PC-9 (cell line): ENCODE measurements at places on chromosomes 4 and X. TPM values are rescaled to one million over a fixed set of nuclear protein-coding genes. Genes with fewer than 3 reads are reported as not detected.

XK gene
- total RNA-seq, result 2.4 and 3.7 TPM in 2 replicates

DNA sequence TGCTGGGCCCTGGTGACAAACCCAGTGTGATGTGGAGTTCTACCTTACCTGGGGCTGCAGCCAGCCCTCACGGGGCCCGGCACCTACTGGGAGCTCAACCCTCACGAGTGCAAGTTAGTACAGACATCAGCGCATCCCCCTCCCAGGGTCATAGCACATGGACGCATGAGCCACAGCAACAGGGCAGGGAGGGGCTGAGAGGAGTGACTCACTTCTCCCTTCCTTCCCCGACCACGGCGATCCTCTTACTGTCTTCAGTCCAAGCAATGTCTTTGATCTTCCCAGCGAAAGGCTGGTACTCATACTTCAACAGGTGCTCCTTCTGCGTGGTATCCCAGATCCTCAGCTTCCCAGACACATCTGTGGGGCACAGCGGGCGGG is 17.8 kb downstream of the WDR1 start:
- H3K27me3 ChIP-seq, result no peaks in the 10 kb centered on the region
- DNase-seq, result no peak
- H3K27ac ChIP-seq, result 0 out of 2 replicates have a peak overlapping the region, but pooled peaks have one; percentile 71

DNA sequence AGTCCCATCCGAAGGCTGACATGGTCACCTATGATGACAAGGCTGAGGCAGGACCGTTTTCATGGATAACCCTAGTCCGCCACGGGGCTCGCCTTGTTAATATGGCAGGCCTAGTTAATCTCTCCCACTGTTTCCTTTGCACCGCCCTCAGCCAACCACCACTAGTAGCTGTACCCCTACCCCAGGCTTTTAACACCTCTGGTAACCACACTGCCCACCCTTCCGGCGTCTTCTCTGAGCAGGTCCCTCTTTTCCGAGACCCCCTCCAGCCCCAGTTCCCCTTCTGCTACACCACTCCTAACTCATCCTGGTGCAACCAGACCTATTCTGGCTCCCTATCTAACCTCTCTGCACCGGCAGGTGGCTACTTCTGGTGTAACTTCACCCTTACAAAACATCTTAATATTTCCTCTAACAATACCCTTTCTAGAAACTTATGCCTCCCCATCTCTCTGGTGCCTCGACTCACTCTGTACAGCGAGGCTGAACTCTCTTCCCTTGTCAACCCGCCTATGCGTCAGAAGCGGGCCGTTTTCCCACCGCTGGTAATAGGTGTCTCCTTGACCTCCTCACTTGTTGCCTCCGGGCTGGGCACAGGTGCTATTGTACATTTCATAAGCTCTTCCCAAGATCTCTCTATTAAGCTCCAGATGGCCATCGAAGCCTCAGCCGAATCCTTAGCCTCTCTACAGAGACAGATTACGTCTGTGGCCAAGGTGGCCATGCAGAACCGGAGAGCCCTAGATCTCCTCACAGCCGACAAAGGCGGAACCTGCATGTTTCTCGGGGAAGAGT is 964.4 kb downstream of the RPA4 start:
- no peaks in the 10 kb centered on the region for H3K4me1 ChIP-seq
- no peak for DNase-seq
- H3K27me3 ChIP-seq, result no peaks in the 10 kb centered on the region
- no peak overlapping the region for H3K27ac ChIP-seq
- H3K36me3 ChIP-seq, result no peaks in the 10 kb centered on the region

GRCh38 chr4:3531318-3531878 is 824 bp downstream of the LRPAP1 start:
- H3K27me3 ChIP-seq, result 0 out of 2 replicates have a peak, but pooled peaks cover 6% of the 10 kb centered on the region
- peaks cover 8% of the 10 kb centered on the region; the same call in 1 of the 2 replicates for H3K4me1 ChIP-seq
- no peak overlapping the region for H3K27ac ChIP-seq
- no peak for DNase-seq
- H3K36me3 ChIP-seq, result no peaks in the 10 kb centered on the region
- H3K4me3 ChIP-seq, result peak overlapping the region; percentile 81

IL1RAPL1 gene
- 0.26 TPM in 1 of 2 replicates, not detected in the other for total RNA-seq

PPP2R3B gene
- 32.5 and 39.2 TPM in 2 replicates for total RNA-seq

GRCh38 chrX:119410854-119411253 is 11.7 kb downstream of the SLC25A43 start:
- no peak overlapping the region for H3K4me3 ChIP-seq
- DNase-seq, result no peak
- H3K27ac ChIP-seq, result peak overlapping the region; percentile 73

DNA sequence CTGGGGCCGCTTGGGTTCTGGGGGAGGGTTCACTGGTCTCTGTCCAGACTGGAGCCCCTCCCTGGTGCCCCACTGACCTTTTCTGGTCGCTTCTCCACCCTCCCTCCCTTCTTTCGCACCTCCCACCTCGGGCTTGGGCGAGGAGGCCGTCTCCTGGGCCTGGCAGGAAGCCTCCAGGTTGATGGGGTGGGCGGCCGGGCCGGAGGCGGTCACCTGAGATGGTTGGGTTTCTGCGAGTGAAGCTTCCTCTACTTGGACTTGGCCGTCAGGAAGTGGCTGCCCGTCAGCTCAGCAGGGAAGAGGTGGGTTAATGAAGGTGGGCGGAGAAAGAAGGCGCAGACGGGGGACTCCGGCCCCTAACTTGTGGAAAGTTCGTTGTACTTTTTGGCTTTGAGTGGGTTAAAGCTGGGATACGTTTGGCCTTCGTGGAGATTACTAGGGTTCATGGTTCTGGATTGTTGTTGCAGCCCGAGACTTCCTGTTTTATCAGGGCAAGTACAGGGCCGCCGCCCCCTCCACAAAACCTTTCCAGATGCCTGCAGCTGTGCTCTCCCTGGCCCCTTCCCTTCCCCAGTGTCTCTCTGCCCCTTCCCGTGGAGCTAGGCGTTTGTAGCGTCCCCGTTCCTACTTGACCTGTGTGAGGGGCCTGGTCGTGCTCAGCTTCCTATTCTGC is 1.2 kb downstream of the AKAP17A start:
- peak; percentile 43 for DNase-seq
- H3K27me3 ChIP-seq, result no peaks in the 10 kb centered on the region
- H3K27ac ChIP-seq, result peak overlapping the region; percentile 44
- no peaks in the 10 kb centered on the region for H3K36me3 ChIP-seq
- peaks cover 6% of the 10 kb centered on the region; the same call in 1 of the 2 replicates for H3K4me1 ChIP-seq

DNA sequence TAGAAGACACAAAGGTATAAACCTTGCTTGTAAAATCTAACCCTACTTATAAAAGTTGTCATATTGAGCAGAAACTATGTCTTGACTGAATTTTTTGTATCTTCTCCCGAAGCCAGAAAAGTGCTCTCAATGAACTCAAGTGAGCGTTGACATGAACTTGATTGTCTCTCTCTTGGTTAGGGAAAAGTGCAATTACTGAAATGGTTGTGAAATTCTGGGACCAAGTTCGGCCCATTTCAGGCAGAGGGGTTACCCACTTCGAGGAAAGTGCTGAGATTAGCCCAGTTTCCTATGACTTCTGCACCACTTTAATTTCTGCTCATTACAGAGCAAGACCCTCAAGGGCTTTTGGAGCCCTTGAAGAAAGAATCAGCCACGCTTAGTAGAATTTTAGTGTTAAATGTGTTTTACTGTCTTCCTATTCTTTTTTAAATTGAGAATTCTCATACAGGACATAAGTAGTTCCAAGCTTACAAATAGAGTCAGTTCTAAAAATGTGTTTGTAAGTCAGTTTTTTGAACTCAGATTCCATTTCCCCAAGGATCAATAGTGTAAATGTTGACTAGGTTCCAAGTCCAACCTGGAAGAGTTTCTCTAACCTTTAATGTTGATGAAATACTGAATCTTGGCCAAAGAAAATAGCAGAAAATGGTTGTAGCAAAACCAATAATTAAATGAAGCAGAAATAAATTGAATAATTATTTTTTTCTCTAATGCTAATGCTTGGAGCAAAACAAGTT is 125.7 kb upstream of the ACSL4 start:
- no peaks in the 10 kb centered on the region for H3K27me3 ChIP-seq
- H3K4me3 ChIP-seq, result no peak overlapping the region

- DNase-seq, result no peak
- no peaks in the 10 kb centered on the region for H3K27me3 ChIP-seq
- H3K36me3 ChIP-seq, result no peaks in the 10 kb centered on the region
- no peaks in the 10 kb centered on the region for H3K4me1 ChIP-seq
- no peak overlapping the region for H3K4me3 ChIP-seq
Observed at GRCh38 chrX:122134291-122134690, 1049.8 kb upstream of the GRIA3 start.

- H3K27ac ChIP-seq, result no peak overlapping the region
- H3K36me3 ChIP-seq, result no peaks in the 10 kb centered on the region
- no peak overlapping the region for H3K4me3 ChIP-seq
- no peak for DNase-seq
- H3K27me3 ChIP-seq, result no peaks in the 10 kb centered on the region
Observed at GRCh38 chr4:136931781-136932180, 600.5 kb downstream of the PCDH18 start.

GRCh38 chr4:124483048-124483906 is 229.3 kb downstream of the ANKRD50 start:
- no peaks in the 10 kb centered on the region for H3K4me1 ChIP-seq
- H3K36me3 ChIP-seq, result no peaks in the 10 kb centered on the region
- H3K4me3 ChIP-seq, result no peak overlapping the region
- H3K27ac ChIP-seq, result no peak overlapping the region
- DNase-seq, result no peak
- no peaks in the 10 kb centered on the region for H3K27me3 ChIP-seq

DNA sequence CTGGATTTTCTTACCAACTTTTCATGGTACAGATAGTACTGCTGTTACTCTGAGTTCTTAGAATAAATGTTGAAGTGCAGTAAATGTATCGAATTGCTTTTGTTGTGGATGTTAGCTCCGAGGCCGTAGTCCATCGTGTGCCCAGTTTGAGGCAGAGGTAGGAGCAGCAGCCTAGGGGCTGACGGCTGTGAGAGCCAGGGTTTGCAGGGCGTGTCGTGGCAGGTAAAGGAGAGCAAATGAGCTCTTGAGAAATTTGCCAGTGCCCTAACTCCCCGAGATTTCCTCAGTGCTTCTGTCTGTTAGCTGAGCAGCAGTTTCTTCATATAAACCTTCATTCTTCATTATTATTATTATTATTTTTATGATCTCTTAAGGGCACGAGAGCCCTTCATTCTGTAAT is 21.6 kb downstream of the PRIMPOL start:
- no peak overlapping the region for H3K4me3 ChIP-seq
- H3K27me3 ChIP-seq, result no peaks in the 10 kb centered on the region
- no peak overlapping the region for H3K27ac ChIP-seq
- DNase-seq, result no peak
- H3K36me3 ChIP-seq, result 0 out of 2 replicates have a peak, but pooled peaks cover 3% of the 10 kb centered on the region

DNA sequence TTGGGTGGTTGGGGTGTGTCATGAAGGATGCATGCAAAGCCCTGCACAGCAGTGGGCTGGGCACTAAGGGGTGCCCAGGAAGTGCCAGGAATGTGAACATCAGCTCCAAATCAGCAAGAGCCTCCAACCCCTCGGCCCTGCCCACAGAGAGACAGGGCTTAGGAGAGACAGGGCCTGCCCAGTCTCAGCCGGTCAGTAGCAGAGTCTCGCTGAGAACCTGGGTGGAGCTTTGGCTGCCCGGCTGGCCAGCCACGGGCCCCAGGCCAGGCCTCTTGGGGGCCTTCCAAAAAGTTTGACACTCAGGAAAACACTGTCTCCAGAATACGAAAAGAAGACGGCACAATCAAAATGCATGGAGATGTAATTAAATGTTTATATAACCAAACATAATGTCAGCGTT is 4.3 kb upstream of the MXD4 start:
- H3K4me3 ChIP-seq, result no peak overlapping the region
- peaks cover 3% of the 10 kb centered on the region; the same call in 1 of the 2 replicates for H3K4me1 ChIP-seq
- DNase-seq, result no peak
- no peak overlapping the region for H3K27ac ChIP-seq
- peaks cover 38% of the 10 kb centered on the region for H3K27me3 ChIP-seq
- no peaks in the 10 kb centered on the region for H3K36me3 ChIP-seq

DNA sequence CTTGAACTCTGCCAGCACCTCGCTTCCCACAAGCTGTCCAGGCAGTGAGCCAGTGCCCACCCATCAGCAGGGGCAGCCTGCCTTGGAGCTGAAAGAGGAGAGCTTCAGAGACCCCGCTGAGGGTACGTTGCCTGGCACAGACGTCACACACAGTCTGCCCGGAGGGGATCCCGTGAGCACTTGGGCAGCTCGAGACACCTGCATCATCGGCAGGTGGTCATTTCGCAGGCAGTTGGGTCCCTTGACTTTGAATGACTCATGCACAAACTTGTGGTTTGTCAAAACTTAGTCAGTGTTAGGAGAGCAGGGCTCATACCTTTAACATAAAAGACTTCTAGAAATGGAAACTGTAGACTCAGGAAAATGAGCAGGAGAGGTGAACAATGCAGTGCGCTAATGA is 9.9 kb downstream of the TACC3 start:
- no peaks in the 10 kb centered on the region for H3K27me3 ChIP-seq
- H3K36me3 ChIP-seq, result peaks cover 48% of the 10 kb centered on the region
- H3K4me3 ChIP-seq, result no peak overlapping the region
- peak; percentile 78 for DNase-seq
- H3K27ac ChIP-seq, result peak overlapping the region; percentile 80

DNA sequence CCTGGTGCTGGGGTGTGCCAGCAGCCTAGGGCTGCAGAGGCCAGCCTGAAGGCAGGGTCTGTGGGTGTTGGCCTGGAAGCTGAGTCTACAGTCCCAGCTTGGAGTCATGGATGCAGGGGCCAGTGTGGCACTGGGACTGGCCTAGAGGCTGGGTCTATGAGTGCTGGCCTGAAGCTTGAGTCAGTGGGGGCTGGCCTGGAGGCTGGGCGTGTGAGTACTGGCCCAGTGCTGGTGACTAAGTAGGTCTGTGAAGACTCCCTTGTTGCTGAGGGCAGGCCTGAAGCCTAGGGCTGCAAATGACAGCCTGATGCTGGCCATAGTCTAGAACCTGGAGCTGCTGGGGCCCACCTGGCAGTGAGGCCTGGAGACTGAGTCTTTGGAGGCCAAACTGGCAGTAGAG is 31.3 kb upstream of the ALG13 start:
- H3K4me1 ChIP-seq, result no peaks in the 10 kb centered on the region
- no peaks in the 10 kb centered on the region for H3K27me3 ChIP-seq
- H3K36me3 ChIP-seq, result no peaks in the 10 kb centered on the region
- no peak for DNase-seq
- H3K27ac ChIP-seq, result no peak overlapping the region
- no peak overlapping the region for H3K4me3 ChIP-seq

DNA sequence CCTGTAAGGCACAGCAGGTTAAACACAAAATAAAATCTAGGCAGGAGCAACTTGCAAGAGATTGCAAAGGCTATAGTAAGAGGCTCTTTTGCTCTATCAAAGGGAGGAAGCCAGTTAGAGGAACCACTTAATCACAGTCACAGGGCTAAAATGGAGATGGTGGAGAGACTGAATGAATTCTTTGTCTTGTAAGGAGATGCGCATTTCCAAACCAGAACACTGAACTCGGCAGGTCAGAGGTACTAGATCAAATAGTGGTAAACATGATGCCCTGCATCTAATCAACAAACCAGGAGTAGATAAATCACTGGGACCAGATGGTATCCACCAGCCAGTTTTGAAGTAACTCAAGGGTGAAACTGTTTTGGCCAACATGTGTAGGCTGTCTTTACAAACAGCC is 55.8 kb downstream of the GPC4 start:
- no peaks in the 10 kb centered on the region for H3K27me3 ChIP-seq
- no peak overlapping the region for H3K27ac ChIP-seq
- H3K4me1 ChIP-seq, result no peaks in the 10 kb centered on the region
- DNase-seq, result no peak

CTAG1A gene
- total RNA-seq, result not detected in 2 replicates
